Frontal cortex (tissue), 4 donors: ENCODE measurements at places on chromosomes 2 and 18. TPM values are rescaled to one million over a fixed set of nuclear protein-coding genes. Genes with fewer than 3 reads are reported as not detected.

- DNase-seq = no peak
These were observed 76.5 kb downstream of the KCTD1 start for GRCh38 chr18:26471826-26472225.

The ASXL3 gene
- 87.2 TPM for total RNA-seq

GRCh38 chr2:134758633-134759032 lies 39.8 kb upstream of the TMEM163 start:
- DNase-seq = no peak

DNA sequence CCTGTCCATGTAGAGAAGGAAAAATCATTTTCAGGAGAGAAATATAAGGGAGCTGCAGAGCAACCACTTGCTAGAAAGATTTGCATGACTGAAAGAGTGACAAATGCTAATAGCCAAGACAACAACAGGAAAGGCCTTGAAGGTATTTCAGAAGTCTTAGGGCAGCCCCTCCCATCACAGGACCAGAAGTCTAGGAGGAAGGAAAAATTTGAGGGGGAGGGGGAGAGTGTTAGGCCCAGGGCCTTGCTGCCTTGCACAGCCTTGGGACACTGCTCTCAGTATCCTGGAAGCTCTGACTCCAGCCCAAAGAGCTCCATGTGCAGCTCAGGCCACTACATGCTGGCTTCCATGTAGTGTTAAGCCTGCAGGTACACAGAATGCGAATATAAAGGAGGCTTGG lies 266.9 kb downstream of the GLI2 start:
- no peak for DNase-seq

GRCh38 chr2:194004590-194005206 lies 1652.3 kb upstream of the SLC39A10 start:
- DNase-seq = no peak

DNA sequence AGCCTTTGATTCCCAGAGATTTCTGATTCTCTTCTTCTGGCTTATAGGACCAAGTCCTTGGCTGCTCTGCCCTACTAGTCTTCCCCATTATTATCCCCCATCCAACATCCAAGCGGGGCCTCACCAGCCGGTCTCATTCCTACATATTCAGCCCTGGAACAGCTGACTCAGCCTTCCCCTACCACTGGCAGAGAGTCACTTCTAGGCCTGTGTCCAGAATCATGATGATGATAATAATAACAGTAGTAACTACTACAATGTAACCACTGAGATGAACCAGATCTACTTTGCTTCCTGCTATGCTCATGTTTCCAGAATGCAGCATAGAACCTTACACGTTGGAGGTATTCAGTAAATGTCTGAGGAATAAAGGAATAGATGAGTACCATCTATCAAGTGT lies 295.2 kb downstream of the SRBD1 start:
- no peak for DNase-seq

The BCL11A gene
- total RNA-seq = 68.1 TPM

DNA sequence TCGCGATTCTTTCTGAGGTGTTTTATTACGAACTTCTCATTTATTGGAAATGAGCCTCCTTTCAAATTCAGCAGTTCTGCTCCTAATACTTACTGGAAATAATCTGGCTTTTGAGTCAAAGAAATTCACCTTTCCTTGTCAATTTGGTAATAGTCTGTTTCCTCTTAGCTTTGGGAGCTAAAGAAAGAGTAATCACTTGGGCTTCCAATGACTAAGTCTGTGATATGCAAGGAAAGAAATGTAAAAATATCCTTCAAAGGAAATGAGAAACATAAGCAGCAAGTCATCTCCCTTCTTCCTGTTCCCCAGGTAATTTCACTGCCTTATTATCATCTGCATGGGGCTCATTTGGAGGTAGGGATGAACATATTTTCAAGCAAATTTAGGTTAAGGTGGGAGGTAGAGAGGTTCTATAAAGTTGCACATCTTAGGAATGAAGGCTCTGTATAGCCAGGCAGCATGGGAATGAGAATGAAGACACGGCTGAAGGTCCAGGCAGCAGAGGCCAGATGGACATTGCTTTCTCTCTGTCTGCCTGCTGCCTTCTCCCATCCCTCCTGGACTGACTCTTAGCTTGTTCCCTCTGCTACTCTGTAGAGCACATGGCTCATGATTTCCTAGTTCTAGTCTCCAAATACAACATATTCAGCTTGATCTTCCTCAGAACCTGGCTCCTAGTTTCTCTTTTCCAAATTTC lies 1.0 kb downstream of the SPP2 start:
- DNase-seq = no peak

- no peak for DNase-seq
These were observed 90.3 kb downstream of the C1QL2 start for GRCh38 chr2:119068154-119068725.

DNA sequence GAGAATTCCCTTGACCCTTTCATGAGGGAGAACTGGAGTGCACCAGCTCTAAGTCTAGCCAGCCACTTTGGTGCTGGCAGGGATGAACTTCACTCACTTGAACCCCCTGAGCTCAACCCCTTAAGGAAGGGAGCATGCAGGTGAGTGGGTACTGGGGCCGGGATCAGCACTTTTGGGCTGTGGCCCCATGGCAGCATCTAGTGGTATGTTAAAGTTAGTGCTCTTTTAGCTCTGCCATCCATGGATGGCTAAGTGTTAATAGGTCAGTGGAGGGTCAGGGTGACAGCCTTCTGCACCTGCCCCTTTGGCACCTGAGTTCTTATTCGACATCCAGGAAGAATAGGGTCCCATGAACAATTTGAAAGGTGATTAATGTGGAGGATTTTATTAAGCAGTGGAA lies 689.0 kb upstream of the FSHR start:
- DNase-seq = no peak
